Breast epithelium (tissue), 4 donors: ENCODE measurements at places on chromosomes 16 and 17. TPM values are rescaled to one million over a fixed set of nuclear protein-coding genes. Genes with fewer than 3 reads are reported as not detected.

DNA sequence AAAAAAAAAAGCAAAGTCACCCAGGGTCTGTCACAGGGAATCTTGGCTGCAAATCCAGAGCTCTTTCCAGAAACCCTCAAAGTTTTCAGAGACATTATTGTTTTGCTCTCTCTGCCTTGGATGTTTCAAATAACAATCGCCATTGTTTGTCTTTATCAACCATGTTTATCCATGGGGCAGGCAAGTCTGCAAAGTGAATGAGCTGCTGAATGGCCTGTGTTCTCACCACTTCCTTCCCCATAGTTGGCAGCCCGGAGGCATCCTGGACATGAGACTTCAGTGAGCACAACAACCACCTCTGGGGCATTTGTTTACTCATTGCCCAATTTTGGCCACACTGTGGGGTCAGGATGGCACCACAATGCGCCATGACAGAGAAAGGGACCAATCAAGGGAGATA is 53.1 kb upstream of the USP7 start:
- H3K36me3 ChIP-seq: no peaks in the 10 kb centered on the region
- no peak overlapping the region for H3K27ac ChIP-seq
- H3K4me3 ChIP-seq: no peak overlapping the region

GRCh38 chr16:1619976-1620375 is 7.8 kb downstream of the CRAMP1 start:
- no peaks in the 10 kb centered on the region for H3K36me3 ChIP-seq
- no peak for DNase-seq
- H3K4me1 ChIP-seq: no peaks in the 10 kb centered on the region
- no peak overlapping the region for H3K27ac ChIP-seq
- H3K4me3 ChIP-seq: no peak overlapping the region

GRCh38 chr16:49275050-49275730 is 6.4 kb downstream of the CBLN1 start:
- no peak overlapping the region for H3K27ac ChIP-seq
- no peaks in the 10 kb centered on the region for H3K4me1 ChIP-seq
- no peak overlapping the region for H3K4me3 ChIP-seq
- no peaks in the 10 kb centered on the region for H3K36me3 ChIP-seq
- no peak for DNase-seq
- H3K27me3 ChIP-seq: peaks cover 90% of the 10 kb centered on the region

Gene CCL8
- total RNA-seq: 0.66 TPM
